ENCODE measurements at places on chromosomes 2 and 18.

DNA sequence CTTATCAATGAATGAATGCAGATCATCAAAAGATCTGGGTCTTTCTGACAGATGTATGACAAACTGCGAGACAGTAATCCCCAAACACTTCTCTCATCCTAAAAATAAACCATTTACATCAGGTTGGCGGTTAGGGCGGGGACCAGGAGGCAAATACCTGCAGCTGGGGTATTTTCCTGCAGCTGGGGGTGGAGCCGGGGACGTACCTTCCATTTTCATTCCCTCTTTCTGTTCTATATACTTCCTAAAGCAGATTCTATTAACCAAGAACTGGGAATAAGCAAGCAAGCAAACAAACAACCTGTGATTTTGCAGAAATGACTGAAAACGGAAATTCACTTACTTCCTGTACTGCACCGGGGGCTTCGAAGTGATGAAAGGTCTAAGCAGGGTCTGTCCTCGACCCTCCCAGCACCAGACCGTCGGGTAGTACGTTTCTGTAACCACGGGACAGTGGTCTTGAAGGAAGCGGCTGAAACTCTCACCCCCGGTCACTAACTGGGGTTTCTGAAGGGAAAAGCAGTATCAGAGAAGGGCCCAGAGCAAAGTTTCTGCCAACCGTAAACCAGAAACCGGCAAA is 1.2 kb downstream of the ABHD3 start:
- DNase-seq = no peak

DNA sequence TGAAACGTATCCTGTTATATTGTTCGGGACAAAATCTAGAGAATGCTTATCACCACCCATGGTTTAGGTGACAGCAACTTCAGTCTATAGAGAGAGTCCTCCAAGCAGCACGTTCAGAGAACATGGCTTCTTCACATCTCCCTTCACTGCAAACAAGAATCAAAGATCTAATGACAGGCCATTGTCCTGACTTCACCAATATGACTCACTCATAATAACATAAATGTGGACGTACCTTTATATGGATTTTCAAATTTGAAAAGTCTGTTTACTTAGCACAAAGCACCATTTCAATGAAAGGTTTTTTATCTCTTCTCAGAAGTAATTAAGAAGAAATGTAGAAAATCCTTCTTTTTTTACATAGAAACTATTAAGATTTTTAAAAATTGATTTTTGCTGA is 46.7 kb downstream of the KLF7 start:
- DNase-seq = no peak

DNA sequence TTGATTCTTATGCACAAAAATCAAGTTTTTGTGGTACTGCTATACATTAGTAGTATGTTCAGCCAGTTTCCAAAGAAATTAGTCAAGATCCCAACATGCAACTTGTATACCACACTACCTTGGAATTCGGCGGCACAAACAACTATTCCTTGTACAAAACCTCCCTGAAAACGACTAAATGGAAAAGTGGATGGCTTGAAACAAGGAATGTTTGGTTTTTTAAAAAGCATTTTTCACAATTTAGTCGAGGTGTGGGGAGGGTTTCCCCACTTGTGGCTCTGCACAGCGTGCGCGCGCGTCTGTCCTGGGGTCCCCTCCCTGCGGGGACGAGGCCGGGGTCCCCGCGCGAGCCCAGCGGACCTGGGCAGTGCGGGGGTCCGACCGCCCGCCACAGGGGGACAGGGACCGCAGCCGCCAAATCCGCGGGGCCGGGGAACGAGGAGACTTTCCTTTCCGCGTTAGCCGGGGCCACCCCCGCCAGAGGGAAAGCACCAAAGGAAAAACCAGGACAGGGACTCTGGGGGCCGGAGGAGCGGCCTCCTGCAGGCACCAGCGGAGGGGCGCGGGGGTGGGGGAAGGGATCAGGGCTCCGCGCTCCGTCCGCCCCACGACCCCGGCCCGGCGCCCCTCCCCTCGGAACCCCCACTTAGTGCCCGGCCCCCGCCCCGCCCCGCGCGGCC is 534 bp upstream of the SOCS6 start:
- peak; percentile 73 for DNase-seq

DNA sequence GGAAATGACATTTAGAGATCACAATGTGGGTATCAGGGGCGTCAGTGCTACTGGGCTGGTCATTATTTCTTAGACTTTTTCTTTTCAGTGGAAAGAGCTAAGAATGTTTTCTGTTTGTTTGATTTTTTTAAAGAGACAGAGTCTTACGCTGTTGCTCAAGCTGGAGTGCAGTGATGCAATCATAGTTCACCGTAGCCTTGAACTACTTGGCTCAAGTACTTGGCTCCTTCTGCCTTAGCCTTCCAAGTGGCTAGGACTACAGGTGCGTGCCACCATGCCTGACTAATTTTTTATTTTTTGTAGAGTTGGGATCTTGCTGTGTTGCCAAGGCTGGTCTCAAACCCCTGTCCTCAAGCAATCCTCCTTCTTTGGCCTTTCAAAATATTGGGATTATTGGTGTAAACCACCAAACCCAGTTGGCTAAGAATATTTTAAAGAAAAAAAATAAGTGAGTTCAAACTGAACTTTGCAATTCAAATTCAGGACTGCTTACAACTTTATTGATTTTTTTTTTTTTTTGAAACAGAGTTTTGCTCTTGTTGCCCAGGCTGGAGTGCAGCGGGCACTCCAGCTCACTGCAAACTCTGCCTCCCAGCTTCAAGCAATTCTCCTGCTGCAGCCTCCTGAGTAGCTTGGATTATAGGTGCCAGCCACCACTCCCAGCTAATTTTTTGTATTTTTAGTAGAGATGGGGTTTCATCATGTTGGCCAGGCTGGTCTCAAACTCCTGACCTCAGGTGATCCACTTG is 154.2 kb downstream of the MIB1 start:
- DNase-seq = no peak

GRCh38 chr2:174697255-174697654 is 67.0 kb downstream of the CHRNA1 start:
- DNase-seq = peak; percentile 81

- no peak for DNase-seq
Measured at GRCh38 chr18:4587204-4587603, 132.1 kb upstream of the DLGAP1 start.

DNA sequence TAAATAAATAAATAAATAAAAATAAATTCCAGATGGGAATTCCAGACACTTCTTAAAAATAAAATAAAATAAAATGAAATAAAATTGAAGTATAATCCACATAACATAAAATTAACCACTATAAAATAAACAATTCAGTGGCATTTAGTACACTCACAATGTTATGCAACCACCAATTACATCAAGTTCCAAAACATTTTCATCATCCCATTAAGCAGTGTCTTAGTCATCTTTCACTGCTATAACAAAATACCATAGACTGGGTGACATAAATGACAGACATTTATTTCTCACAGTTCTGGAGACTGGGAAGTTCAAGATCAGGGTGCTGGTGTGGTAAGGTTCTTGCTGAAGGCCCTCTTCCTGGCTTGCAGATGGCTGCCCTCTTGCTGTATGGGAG is 22.6 kb upstream of the PROKR1 start:
- DNase-seq = no peak

- no peak for DNase-seq
Measured at GRCh38 chr2:150778828-150779227, 291.4 kb upstream of the RND3 start.

DNA sequence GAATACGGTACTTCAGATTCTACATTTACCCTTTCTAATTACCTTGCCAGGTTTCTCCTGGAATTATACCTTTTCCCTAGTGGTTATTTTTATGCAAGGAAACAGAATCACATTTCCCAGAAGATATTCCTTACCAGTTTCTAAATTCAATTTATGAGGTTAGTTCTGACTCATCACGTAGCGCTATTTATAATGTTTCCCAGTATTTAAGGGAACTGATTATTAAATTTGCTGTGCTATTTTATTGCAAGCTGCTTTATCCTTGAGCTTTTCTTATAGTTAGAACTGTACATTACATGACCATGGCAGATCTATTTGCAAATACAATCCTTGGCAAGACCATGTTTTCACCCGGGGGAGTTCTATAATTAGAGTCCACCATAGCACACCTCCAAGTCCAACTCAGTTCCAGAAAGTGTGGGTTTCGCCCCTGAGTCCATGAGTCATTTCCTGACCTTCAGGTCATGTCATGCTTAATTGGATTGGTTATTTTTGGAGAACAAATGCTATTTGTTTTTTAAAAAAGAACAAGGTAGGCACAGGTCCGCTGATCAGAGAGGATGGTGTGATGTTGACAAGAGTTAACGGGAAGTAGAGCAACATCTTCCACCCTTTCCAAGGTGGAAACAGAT is 126.6 kb downstream of the ZNF532 start:
- no peak for DNase-seq

GRCh38 chr2:222891890-222892289 is 31.1 kb downstream of the ACSL3 start:
- DNase-seq = no peak

- no peak for DNase-seq
Measured at GRCh38 chr2:217981084-217981730, 21.6 kb downstream of the TNS1 start.

DNA sequence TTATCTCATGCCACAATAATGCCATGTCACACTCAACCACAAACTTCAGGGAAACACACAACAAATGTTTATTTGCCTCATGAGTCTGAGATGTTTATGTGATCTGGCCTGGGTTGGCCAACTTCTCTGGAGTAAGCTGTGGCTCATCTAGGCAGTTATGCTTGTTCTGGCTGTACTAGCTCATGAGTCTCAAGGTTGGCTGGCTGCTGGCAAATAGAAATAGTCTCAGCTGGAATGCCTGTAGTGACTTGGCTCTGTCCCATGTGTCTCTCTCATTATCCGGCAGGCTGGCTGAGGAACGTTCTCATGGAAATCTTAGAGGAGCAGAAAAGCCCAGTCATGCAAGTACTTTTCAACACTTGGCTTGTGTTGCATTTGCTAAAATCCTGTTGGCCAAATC is 234.9 kb upstream of the CDH2 start:
- no peak for DNase-seq

- peak; percentile 18 for DNase-seq
Measured at GRCh38 chr18:75727456-75727855, 300.0 kb upstream of the SMIM21 start.

DNA sequence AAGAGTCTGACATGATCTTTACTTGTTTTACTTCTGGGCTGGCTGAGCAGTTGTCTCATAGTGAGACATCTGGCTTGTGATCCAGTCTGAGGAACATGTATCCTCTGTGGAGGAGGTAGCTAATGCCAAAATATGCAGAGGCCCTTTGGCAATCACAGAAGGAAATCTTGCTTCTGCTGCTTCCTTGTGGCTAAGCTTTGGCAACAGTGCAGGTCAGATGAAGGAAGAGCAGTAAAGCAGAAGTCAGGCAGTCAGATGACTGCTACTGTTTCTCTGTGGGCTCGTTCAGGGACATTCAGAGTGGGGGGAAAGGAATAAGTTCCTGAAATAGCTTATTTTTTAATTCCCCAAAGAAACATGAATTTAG is 22.3 kb downstream of the DOK1 start:
- peak; percentile 68 for DNase-seq

GRCh38 chr18:73774811-73775509 is 372.7 kb downstream of the FBXO15 start:
- DNase-seq = no peak

DNA sequence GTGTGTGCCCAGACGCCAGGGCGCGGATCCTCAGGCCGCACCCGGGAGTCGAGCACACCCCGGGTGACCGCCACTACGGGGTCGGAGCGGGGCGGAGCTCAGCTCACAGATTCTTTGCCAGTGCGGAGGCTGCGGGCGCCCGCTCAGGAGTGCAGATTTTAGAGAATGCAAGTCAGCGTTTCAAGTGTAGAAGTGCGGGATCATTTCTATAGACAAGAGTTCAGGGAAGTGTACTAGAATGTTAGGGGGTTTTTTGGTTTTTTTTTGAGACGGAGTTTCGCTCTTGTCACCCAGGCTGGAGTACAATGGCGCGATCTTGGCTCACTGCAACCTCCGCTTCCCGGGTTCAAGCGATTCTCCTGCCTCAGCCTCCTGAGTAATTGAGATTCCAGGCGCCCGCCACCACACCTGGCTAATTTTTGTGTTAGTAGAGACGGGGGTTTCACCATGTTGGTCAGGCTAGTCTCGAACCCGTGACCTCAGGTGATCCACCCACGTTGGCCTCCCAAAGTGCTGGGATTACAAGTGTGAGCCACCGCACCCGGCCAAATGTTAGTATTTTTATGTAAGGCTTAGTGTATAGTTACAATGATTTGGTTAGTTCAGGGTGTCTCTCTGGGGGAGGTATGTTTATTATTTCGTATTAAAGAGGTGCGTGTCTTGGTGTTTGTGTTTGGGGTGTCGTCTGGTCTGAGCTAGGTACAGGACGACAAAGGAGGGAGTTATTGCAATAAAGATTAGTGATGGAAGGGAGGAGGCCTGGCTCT is 619 bp upstream of the FAM168B start:
- DNase-seq = no peak

DNA sequence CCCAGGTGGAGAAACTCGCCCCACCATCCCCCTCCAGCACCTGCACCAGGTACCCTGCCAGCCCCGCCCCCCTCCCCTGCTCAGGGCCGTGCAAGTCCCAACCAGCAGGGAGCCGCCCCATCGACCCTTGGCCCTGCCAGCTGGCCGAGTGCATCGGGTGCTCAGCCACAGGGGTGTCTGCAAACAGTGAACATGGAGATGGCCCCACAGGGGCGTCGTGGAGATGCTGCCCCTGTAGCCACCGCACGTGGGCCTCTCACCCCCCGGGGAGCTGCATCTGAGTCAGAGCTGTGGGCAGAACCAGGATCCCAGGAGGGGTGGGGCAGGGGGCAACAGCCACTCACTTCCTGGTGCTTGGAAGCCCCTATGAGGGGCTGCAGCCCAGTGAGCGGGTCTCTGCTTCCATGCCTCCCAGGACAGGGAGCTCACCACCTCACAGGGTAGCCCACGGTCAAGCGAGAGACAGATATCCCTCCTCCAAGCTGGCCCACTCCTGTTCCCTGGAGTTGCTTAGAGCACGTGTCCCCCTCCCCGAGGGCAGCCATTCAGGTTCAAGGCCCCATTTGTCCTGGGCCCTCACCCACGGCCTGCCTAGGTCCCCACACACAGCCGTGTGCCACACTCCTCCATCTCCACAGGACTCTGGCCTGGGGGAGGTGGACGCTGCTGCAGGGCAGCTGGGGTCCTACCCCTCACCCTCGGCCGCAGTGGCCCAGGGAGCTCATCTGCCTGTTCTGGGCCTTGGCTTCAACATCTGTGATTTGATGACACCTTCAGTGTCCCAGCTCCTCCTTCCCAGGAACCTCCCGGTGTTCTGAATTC is 1.1 kb upstream of the MAB21L4 start:
- no peak for DNase-seq

- DNase-seq = peak; percentile 98
Measured at GRCh38 chr2:26401739-26402541, at the start of gene DRC1. TSS of gene DRC1 (plus strand) at chr2:26401920. CDS start at chr2:26401990, 70 bp downstream.
